Pons (tissue), 1 donor: ENCODE measurements at places on chromosomes 7 and 10.

DNA sequence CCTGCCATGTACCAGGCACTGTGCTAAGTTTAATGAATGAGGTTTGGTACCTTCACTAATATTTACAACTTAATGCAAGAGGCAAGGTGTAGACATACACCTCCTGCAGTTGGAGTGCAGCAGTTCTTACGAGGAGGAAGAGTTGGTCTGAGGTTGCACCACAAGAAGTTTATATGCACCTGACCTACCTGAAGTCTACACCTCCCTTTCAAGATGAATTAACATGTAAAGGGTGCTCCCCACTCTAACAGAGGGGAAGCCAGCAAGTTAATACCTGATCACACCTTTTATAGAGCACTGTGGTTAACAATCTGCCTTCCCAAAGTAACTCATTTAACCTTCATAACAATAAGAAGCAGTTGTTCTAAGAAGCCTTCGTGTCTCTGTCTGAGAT is 120.0 kb downstream of the LYZL1 start:
- no peak for DNase-seq

DNA sequence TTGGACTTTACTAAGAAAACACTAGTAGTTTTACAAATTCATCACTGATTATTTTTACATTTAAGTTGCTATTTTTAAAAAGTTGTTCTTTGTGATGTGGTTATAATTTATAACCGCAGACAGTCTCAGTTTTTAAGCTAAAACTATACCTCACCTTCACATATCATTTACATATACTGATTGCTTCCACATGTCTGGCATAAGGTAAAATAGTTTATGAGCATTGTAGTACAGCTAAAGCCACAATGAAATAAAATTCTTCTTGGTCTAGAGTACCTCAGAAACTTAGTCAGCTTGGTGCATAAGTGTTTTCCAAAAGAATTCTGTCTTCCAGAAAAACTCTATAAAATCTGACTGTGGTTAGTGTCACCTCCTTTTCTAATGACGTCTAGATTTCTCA is 13.0 kb downstream of the SEMA3A start:
- DNase-seq = no peak

- DNase-seq = no peak
These were observed 496.4 kb downstream of the KIF20B start for GRCh38 chr10:90197766-90198165.

DNA sequence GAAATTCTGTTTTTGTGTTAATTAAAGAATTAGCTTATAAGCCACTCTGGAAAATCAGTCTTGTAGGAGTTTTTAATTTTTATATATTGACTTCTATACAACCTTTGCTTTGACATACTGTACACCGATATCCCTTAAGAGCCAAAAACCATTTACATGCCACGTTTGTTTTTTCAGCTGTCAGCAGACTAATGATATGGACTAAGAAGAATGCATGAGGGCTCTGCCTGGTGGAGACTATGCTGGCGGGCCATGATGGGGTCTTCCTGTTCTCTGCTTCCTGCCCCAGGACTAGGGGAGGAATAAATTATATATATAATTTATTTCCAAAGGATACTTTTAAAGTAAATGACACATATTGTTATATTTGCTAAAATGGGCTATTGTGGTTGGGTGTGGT is 96.3 kb downstream of the CDK14 start:
- DNase-seq = no peak

- no peak for DNase-seq
These were observed 88.9 kb upstream of the ODAD2 start for GRCh38 chr10:28087661-28088351.

GRCh38 chr7:44748045-44748947 is at the start of gene ZMIZ2:
TSS of gene ZMIZ2 (plus strand) at chr7:44748847. CDS start at chr7:44756250, 7,403 bp downstream.
- peak; percentile 89 for DNase-seq

- DNase-seq = no peak
These were observed 4.7 kb downstream of the PPA1 start for GRCh38 chr10:70228491-70228890.

DNA sequence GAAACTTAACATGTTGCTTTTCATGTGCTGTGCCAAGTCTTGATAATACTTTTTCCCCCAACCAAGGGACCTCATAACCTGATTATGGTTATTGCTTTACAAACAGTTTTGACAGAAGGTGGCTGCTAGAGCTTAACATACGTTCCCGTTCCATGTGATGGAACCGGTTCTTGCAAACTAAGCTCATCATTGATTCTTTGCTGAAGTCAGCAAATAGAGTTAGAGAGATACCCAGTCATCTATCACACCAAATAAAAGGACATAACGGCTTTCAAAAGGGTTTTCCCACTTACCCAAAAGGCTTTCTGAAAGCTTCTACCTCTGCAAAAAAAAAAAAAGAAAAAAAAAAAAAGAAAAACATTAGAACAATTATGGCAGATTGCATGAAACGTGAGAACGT is 230.3 kb upstream of the MDFIC start:
- no peak for DNase-seq

DNA sequence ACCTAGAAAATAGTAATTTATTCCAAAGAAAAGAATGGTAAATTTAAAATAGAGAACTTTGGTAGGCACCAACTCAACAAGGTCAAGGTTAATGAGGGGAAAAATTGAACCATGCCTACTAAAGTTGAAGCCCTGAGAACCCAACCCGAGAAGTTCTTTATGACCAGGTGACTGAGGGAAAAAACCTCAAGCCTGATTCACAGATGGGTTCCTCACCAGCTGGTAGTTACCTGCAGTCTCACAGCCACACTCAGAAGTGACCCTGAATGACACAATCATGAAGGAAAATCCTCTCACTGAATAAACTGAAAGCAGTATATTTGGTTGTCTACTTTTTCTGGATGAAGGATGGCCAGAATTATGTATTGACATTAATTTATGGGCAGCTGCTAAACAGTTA is 7.0 kb downstream of the C10orf67 start:
- no peak for DNase-seq

GRCh38 chr10:6077071-6077675 is 11.7 kb upstream of the RBM17 start:
- DNase-seq = no peak

- DNase-seq = no peak
These were observed 16.5 kb downstream of the TMEM236 start for GRCh38 chr10:17768496-17768895.

- DNase-seq = no peak
These were observed 9.7 kb downstream of the CREM start for GRCh38 chr10:35136263-35136815.

DNA sequence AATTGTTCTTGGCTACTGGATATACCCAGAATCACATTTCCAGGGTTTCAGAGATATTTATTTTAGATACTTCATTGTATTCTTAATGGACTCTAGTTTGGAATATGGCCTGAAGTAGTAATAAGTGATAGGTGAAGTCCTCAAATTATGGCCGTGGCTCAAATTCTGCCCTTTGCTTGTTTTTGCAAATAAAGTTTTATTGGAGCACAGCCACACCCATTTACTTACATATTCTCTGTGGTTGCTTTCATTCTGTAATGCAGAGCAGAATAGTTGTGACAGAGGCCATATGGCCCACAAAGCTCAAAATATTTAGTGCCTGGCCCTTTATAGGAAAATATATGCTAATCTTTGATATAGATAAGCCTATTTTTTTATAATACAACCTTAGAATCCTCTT is 19.5 kb downstream of the ANLN start:
- DNase-seq = no peak

GRCh38 chr10:131886237-131886636 is 14.6 kb upstream of the PPP2R2D start:
- no peak for DNase-seq

DNA sequence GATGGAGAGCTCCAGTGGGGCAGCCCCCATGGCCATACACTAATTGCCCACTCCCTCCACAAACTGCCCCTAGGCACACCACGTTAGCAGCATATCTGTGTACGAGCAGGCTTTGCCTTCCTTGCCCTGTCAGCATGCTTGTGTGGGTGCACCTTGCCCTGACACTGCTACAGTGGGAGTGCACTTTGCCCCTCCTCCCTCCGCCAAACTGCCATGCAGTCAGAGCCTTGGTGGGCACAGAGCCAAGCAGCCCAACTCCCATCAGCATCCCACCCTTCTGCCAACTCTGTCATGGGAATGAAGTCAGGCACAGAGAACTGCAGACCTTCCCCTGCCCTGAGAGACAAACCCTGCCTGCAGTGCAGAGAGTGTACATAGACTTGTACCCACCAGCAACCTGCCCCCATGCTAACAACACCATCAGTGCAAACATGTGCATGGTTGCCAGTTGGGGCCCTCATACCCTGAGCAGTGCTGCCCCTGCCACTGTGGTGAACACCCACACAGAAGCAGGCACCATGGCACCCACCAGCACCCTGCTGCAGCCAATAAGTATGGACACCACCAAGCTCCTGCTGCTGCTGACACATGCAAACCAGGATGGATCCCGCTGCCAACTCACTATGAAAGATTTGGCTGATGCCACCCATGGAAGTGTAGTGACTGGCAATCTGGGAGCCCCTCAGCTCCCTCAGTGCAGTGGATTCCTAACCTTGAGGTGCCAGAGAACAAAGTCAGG is 1197.7 kb upstream of the CELF2 start:
- DNase-seq = no peak

- no peak for DNase-seq
These were observed 92.6 kb upstream of the RAB11FIP2 start for GRCh38 chr10:118139321-118139720.

- no peak for DNase-seq
These were observed 24.7 kb upstream of the SFTPA1 start for GRCh38 chr10:79585870-79586527.

DNA sequence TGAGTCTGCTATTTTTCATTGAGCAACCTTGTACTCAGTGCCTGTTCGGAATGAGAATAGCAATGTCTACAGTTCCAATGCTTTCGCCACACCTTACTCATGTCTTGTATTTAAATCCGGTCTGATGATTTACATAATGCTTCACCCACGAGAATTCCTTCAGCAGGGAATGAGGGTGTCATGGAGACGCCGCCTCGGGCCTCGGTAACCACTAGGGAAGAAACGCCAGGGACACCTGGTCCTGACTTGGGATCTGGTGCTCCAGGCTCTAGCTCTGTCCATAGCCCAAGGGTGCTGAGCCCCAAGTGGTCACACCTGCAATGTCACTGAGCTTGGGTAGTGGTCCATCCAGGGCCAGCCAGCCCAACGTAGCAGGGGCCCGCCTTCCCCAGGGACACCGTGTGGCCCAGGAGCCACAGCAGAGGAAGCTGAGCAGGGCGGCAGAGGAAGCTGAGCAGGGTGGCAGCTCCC is 37.4 kb downstream of the PRKAG2 start:
- DNase-seq = no peak

DNA sequence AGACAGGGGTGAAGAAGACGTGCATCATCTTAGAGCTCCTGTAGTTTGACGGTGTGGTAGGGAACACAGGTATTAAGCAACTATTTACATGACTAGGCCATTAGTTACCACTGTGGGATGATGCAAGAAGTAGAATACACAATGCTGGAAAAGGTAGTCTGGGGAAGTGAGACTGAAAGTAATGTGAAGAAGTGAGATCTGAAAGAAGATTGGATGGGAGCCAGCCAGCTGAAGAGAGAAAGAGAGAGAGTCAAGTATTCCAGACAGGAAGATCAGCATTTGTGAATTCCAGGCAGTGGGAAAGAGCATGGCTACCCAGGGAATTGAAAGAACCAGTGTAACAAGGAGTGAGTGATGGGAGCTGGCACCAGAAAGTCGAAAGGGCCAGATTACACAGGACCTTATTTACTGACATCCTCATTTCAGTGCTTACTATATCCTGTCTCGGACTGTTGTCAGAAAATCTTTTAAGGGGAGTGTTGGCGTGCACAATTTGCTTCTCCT is 4.0 kb upstream of the CFAP58 start:
- DNase-seq = peak; percentile 82

DNA sequence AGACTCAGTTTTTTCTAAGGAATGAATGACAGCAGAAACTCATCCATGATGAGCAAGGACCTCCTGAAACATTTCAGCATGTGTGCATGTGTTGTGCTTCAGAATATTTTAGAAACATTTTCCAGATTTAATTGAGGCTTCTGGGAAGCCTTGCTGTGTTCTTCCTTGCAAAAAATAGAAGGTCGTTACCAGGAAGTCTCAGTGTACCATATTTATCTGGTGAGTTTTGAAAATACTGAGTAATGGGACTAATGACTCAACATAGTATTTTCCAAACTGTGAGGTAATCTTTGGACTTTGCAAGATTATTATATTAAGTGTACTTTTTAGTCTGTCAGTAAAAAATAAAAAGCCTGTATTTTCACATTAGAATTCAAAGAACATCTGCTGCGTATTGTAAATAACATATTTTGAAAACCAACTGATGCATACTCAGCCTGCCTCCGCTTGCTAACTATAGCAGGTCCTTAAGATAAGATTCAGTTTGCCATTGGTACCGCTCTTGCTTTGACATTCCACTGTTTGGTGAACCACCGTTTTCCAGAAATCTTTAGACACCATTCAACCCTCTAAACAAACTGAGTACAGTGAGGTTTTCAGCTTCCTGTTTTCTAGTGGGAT is 739.6 kb upstream of the GALNT17 start:
- no peak for DNase-seq

GRCh38 chr7:22663357-22663718 is 63.7 kb upstream of the IL6 start:
- peak; percentile 63 for DNase-seq

DNA sequence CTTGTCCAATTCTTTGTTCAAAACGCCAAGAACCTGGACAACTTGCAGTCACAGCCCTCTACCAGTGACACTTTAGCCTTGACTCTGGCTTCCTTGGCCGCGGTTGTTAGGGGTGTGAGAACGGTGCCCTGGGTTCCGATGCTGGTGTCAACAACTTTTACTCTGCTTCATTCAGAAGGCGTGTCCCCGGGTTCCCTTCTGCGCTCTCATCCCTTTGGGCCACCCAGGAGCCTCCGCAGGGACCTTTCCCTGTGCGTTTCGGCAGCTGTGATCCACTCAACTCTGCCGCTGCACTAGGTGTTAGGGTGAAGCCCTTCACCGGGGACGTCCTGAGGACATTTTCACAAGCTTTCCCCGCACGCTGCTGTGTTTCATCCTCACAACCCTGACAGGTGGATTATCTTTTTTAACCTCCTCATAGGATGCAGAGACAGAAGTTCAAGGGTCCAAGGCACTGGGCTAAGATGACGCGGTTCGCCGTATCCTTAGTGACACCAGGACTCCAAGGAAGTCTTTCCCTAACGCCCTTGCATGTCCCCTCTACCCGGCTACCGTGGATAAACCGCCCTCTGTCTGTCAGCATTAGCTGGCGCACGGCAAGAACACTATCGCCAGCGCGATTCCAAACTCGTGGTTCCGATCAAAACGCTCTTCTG is 133.5 kb upstream of the SHH start:
- no peak for DNase-seq

DNA sequence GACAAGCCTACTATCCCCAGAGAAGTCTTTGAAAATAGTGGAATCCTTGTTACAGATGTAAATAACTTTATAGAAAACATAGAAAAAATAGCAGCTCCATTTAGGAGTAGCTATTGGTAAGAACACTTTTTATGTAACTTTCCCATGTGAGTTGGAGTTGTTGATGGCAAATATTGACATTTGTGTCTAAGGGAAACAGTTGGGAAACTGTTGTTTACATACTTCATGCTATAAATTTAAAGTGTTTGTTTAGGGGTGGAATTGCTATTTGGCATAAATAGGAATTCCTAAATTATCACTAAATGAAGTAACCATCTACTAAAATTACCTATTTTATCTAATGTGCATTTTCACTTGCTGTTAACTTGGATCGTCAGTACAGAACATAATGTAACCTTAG is 50.7 kb downstream of the GDI2 start:
- no peak for DNase-seq
